Skeletal muscle tissue (tissue), 5 donors: ENCODE measurements at places on chromosomes 2 and 18. TPM values are rescaled to one million over a fixed set of nuclear protein-coding genes. Genes with fewer than 3 reads are reported as not detected.

FAM237A gene
- total RNA-seq, result not detected

DSG1 gene
- total RNA-seq, result not detected

RAPH1 gene
- 42.8 TPM for total RNA-seq

AMER3 gene
- total RNA-seq, result not detected

TRIM43 gene
- total RNA-seq, result not detected

FBXO48 gene
- total RNA-seq, result under 0.01 TPM

KCNJ3 gene
- 4.2 TPM for total RNA-seq

EIF5B gene
- total RNA-seq, result 11.0 TPM

SULT1C4 gene
- 12.5 TPM for total RNA-seq
